ENCODE measurements at places on chromosomes 2 and 18.

GRCh38 chr2:27991146-27991545, 100.6 kb downstream of the BABAM2 start:
- no peak for DNase-seq

GRCh38 chr2:136207665-136208064, 89.7 kb upstream of the CXCR4 start:
- DNase-seq, result no peak

DNA sequence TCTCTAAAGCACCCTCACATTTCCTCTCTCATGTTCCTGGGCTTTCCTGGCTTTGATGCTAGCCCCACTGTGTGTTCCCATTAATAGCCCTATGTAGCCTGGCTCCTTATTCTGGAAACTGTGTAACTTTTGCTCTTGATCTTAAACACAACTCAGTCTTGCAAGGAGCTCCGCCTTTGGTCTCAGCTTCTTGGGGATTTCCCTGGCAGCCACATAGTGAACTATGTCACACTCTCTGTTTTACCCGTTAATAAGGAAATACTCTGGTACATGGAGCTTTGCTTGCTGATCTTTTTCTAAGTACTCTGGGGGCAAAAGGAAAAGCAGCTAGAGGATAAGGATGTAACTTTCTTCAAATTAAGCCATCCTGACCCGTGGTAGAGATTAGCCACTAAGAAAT, 259.3 kb downstream of the NEDD4L start:
- DNase-seq, result no peak

GRCh38 chr2:170235860-170236679, 58.1 kb downstream of the MYO3B start:
- DNase-seq, result peak; percentile 58

- peak; percentile 52 for DNase-seq
These were observed 102.7 kb downstream of the MAP2 start for GRCh38 chr2:209526561-209526960.

- DNase-seq, result peak; percentile 19
These were observed 9.4 kb upstream of the CRYBA2 start for GRCh38 chr2:219002395-219003266.

DNA sequence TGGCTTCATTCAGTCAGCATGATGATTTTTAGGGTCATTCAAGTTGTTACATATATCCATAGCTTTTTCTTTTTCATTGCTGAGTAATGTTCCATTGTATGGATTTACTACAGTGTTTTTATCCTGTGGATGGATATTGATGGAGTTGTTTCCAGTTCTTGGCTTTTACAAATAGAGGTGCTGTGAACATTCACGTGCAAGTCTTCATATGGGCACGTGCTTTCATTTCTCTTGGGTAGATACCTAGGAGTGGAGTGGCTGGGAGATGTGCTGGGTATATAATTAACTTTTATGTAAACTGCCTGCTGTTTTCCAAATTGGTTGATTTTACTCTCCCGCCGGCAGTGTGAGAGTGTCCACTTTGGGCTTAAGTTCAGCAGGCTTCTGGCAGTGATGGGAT, 16.5 kb downstream of the AGAP1 start:
- DNase-seq, result no peak

GRCh38 chr18:35029103-35029502, 12.1 kb upstream of the MAPRE2 start:
- peak; percentile 52 for DNase-seq

DNA sequence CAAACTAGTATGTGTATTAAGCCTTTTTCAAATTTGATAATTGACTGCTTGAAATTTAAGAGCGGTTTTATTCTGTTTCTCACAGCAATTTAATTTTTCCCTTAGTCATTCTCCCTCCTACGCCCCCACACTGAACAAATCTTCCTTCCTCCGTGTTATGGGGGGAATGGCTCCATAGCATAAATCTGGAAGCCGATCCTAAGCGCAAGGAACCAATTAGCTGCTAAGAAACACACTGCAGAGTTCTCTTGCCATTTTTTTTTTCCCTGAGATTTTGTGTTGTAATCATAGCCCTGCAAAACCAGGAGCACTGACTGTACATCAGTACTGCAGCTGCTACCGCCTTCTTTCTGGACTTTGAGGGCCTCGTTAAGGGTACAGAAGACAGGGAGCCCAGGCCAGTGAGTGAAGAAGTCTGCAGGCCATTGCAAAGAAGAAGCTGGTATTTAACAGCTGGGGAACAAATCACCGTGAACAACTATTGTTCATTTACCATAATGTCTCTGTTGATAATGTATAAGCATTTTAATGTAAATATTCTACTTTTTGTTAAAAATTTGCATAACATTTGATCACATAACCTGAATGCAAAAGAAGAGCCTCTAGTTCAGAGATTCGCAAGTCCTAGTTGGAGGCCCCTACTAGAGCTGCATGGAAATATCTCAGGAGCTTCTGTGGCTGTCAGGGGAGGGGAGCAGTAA, 264.0 kb downstream of the LRATD1 start:
- DNase-seq, result no peak

DNA sequence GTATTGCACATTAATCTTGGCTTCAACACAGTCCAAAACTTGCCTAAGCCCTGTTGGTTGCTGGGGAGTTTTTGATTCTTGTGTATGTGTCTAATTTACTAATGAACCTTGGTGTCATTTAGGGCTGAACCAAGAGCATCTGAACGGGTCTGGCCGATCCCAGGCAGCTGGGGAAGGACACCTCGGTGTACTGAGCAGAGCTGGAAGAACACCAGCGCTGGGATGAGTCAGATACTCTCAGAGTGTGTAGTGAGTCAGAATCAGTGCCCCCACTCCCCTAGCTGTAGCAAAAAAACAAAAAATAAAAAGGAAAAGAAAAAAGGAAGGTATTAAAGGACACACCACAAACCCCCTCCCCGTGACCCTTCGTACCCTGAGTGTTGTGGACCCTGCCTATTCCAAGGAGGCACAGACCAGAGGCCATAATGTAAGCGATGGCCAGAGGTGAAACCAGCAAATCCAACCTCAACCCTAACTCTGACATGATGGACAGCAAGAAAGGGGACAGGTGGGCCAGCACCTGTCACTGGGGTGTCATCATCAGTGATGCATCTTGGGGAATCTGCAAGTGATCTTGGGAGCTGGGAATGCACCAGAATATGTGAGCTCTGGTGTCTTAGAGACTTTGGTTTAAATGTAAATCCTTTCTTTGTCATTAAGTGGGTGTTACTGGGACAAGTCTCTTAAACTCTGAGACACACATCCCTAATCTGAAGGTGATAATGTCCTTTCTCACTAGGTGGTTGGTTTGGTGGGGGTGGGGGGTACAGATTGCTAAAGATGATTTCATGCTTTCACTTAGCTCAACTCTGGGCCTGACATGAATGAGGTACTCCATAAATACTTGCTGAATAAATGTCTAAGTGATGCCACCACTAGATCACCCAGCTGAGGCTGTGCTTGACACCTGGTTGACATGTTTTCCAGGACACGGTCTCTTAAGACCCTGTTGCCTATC, 34.2 kb upstream of the NCOA1 start:
- DNase-seq, result peak; percentile 68

DNA sequence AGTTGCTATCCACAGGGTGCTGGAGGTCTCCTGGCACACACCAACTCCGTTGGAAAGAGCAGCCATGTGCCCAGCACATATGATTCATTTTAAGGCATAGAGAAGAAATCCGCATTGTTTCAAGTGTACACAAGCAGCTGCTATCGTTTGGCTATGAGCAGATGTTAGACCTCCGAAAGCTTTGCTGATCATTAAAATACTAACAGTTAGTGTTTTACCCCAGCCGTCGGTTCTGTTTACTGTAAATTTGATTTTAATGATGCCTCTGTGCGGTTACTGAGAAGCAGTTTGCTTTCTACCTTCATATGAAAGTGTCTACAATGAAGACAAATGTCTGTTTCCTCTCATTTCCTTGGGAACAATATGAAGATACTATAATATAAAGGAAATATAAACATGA, 154.9 kb downstream of the PTGR3 start:
- DNase-seq, result no peak

- DNase-seq, result peak; percentile 85
These were observed 14.1 kb downstream of the LAMA3 start for GRCh38 chr18:23703057-23703986.

- peak; percentile 56 for DNase-seq
These were observed 374.6 kb upstream of the LRATD1 start for GRCh38 chr2:14257801-14258507.

GRCh38 chr2:63049211-63049969, 1.2 kb upstream of the OTX1 start:
- DNase-seq, result no peak

- no peak for DNase-seq
These were observed 39.3 kb downstream of the C1QL2 start for GRCh38 chr2:119119076-119119785.

DNA sequence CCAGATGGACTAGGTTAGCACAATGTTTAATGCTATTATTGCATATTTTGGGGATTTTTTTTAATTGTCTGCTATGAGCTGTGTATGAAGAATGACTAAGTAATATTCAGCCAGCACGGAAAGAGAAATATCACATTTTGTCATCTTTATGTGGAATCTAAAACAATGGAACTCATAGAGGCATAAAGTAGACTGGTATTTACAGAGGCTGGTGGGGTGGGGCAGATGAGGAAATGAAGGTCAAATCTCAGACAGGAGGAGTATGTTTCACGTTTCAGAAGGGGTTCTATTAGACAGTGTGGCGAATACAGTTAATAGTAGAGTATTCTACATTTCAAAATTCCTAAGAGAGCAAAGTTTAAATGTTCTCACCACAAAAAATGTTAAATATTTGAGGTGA, 4.7 kb downstream of the CDH19 start:
- DNase-seq, result peak; percentile 24

DNA sequence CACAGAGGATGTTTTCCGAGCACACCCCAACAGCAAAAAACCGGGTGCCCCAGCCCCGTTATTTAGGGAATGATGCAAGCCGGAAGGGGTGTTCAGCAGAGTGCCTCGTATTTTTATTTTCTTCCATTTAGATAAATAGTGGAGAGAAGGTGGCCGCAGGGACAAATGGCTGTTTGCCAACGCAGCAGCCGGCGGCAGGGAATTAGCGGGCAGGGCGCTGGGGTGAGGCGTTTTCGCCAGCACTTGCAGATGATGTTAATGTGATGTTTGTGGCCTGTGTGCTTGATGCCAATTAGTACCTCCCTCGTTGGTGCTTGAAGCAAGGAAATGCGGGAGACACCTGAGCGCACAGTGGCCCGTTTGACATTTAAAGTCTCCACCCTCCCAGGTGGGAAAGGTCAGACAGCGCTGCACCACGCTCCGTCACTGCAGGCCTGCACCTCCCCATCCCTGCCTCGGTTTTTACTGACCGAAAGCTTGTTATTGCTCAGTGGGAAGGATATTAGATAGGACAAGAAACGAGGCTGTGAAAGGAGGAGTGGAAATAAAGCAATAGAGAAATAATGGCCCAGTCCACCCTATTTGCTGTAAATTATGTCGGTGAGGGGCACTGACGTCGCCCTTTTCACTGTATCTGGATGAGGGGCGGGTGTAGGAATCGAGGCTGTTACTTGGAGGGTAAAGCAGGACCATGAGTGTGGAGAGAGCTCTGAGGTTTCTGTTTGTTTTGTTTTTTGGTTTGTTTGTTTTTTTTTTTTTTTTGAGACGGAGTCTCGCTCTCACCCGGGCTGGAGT, 39.1 kb downstream of the NFATC1 start:
- DNase-seq, result no peak

- DNase-seq, result peak; percentile 11
These were observed 116.9 kb downstream of the EPHA4 start for GRCh38 chr2:221455214-221455613.

- DNase-seq, result no peak
These were observed 10.5 kb downstream of the FAM110C start for GRCh38 chr2:35852-36251.

GRCh38 chr2:59249441-59250306, 1008.5 kb upstream of the FANCL start:
- no peak for DNase-seq

DNA sequence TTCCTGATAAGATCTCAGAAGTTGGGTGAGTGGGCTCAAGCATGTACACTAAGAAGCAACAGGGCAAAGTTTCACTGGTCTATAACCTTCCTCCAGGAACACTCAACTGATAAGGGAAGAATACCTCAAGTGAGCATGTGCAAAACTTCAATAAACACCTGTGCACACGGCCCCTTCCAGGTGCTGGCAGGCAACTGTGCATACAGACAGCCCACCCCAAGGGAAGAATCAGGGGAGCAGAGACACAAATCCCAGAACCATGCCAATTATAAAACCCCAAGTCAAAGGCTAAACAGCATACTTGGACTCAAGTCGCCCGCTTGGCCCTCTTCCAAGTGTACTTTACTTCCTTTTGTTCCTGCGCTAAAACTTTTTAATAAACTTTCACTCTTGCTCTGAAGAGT, 85.9 kb upstream of the RTN4 start:
- DNase-seq, result no peak

- DNase-seq, result peak; percentile 69
These were observed 80.3 kb downstream of the DYNAP start for GRCh38 chr18:54671291-54671881.

- DNase-seq, result no peak
These were observed 147.5 kb upstream of the DAPL1 start for GRCh38 chr2:158647436-158648231.

DNA sequence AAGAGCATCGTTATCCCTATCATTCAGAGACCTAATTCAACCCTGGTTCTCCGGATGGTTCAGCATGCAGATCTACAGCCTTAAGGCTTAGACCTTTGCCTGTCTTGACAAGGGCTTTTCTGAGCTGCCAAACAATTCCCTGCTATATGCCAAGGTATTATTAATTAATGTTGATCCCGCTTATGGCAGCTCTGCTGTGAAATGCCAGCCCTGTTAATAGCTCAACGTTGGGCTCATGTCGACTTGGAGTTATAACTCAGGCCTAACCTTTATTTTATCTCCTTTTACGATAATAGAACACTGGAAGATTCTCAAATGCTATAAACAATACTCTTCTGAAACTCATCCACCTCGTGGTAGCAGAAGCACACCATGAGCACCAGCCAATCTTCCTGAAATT, 188.6 kb downstream of the TMEM247 start:
- DNase-seq, result no peak

DNA sequence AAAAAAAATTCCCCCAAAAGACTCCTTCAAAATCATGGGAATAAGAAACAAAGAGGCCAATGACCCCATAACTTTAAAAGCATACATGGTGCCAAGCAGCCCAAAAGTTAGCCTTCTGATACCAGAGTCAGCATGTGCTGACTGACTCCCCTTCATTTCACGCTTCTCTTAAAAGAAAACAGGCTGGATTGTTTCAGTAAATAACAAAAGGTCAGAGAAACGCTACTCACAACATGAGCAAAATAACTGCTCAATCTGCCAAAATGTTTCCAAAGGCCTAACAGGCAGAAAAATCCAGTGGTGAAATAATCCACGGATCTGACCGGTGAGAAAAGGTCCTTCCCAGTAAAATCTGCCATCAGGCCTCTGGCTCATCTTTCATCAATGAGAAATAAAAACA, 71.6 kb downstream of the BCL2 start:
- DNase-seq, result no peak

DNA sequence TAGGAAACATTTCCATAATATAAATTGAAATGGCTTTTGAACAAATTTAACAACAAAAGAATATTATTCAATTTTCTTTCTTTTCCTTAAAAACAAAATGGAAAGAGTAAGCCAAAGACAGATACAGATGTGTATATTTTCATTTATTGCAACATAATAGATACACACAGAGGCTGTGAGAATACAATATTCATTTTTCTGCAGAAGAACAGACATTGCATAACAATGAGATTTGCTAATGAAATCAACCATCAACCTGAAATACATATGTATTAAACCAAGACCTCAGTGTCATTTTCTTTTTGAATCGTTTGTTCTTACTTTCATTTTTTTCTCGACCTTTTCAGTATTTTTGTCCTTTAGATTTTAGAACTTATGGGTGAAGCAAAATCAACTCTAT, 95.1 kb downstream of the BAZ2B start:
- no peak for DNase-seq
